ENCODE measurements at places on chromosomes 12 and 14.

DNA sequence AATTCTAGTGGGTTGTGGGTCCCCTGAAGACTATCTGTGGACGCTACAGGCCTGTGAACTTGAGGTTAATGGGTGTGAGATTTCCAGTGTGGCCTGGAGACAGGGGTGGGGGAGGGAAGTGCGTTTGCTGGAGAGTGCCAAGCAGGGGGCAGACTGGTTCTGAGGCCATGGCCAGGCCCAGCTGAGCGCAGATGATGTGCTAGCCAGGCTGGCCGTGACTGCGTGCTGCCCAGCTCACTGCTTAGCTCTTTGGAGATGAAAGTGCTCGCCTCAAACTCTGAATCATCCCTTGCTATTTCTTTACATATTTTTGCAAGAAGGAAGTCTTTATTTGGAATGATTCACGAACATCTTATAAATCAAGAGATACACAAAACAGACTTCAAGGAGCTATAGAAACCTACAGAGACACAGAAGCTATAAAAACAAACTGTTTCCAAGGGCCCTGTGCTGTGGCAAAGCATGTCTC lies 75.2 kb upstream of the PLEKHG3 start:
- DNase-seq = peak; percentile 71

- no peak for DNase-seq
Measured at GRCh38 chr12:19030180-19030579, 99.4 kb upstream of the PLEKHA5 start.

- no peak for DNase-seq
Measured at GRCh38 chr12:75979181-75979580, 52.4 kb downstream of the PHLDA1 start.

DNA sequence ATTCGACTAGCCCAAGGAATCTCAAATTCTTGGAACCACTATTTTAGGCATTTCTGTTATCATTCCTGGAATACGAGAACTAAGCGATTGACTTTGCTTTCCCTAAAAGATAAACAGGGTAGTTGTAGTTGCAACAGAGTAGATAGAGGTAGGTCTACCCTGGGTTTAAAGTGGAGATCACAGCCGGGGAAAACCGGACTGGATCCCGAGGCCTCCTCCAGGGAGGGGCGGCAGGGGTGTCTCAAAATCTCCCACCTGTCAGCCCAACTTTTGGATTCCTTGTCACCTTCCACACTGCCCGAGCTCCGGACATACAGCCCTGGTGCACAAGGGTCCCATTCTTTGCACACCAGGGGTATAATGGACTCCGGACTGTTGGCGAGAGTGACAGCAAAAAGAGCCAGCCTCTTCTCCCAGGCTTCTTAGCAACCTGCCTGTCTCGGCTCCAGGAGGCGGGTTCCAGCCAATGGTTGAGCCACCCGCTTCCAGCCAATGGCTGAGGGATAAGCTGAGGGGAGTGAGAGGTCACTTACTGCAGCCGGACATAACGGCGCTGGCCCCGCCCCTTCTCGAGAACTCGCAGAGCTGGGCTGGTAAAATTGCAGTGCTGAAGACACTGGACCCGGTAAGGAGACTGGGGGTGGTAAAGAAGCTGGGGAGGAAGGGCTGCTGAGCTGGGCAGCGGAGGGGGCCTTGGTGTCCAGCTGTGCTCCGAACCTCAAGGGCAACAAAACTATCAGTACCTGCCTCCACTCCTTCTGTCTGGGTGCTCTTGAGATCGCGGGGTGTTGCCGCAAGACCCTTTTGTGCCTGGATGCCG lies at the start of gene SUOX:
SUOX (plus strand) TSS at position 562 of the 820 bp plus-strand sequence. CDS start 4,946 bp downstream, outside the sequence.
- DNase-seq = peak; percentile 83

GRCh38 chr14:72932893-72933292 lies 6.6 kb downstream of the DCAF4 start:
- DNase-seq = no peak

- DNase-seq = peak; percentile 43
Measured at GRCh38 chr12:45170456-45171042, 45.3 kb upstream of the ANO6 start.

DNA sequence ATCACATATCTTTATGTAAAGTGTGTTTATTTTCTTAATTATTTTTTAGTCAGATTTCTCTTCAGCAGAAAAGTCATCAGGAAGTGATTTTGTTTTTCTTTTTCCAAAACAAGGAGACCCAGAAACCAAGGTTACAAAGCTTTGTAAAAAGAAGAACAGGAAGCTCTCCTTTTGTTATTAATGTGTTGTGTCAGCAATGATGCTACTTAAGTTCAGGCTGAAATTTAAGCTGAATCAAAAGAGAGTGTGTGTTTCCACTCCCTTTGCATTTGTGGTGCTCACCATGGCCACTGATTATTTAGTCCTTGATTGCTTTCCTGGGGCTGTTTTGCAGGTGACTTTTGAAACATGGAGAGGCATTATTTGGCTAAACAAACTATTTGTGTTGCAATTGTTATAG lies 155.3 kb upstream of the ATP2B1 start:
- no peak for DNase-seq

GRCh38 chr12:114903083-114903691 lies 219.2 kb upstream of the TBX3 start:
- DNase-seq = peak; percentile 61

- no peak for DNase-seq
Measured at GRCh38 chr14:64725261-64725815, 21.1 kb downstream of the PLEKHG3 start.

- no peak for DNase-seq
Measured at GRCh38 chr14:36426836-36427235, 93.2 kb downstream of the NKX2-1 start.

GRCh38 chr12:87066326-87066725 lies 810.1 kb upstream of the MGAT4C start:
- no peak for DNase-seq

GRCh38 chr14:28756884-28757570 lies 9.6 kb upstream of the FOXG1 start:
- no peak for DNase-seq

GRCh38 chr14:72380456-72380855 lies 448.2 kb downstream of the RGS6 start:
- no peak for DNase-seq

GRCh38 chr12:124852911-124853427 lies 10.7 kb downstream of the SCARB1 start:
- no peak for DNase-seq

DNA sequence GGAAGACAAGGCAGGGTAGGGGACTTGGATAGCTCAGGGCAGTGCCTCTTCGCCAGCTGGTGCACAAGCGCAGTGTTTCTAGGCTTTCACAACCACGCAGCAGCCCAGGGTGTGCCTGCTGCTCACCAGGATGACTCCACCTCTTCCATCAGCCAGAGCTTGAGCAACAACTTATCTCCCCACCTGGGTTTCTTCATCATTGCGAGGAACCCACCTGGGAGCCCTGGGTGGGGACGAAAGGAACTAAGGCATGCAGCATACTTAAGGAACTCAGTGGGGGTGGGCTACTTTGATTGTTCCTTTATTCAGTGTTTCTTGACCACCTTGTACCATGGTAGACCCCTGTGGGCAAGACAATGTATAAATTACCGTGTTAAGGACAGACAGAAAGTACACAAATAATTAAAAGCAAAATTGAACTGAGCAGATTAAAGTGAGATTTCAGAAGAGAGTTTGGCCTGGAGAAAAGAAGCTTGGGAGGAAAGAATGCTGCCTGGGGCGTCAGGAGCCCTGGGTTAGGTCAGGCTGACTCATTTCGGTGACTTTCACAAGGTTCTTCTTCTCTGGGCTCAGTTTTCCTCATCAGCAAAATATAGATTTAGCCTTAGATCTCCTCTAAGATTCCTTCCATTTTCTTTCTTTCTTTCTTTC lies 22.9 kb downstream of the KRT18 start:
- peak; percentile 44 for DNase-seq

DNA sequence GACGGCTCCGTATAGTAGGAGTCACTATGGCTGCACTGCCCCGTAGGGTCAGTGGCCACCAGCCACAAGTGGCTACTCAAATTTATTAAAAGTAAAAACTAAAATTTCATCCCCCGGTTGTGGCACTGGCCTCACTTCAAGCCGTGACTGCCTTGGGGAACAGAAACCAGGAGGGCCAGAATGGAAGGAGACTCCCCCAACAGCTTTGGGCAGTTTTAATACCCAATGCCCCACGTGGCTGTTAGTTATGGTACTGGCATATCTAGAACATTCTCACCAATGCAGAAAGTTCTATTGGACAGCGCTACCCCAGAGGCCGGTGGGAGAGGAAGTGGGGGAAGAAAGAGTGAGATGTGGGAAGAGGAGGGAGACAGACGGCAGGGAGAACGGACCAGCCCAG lies 6.2 kb downstream of the NCOR2 start:
- DNase-seq = no peak

- no peak for DNase-seq
Measured at GRCh38 chr12:75819512-75819911, 212.1 kb downstream of the PHLDA1 start.

DNA sequence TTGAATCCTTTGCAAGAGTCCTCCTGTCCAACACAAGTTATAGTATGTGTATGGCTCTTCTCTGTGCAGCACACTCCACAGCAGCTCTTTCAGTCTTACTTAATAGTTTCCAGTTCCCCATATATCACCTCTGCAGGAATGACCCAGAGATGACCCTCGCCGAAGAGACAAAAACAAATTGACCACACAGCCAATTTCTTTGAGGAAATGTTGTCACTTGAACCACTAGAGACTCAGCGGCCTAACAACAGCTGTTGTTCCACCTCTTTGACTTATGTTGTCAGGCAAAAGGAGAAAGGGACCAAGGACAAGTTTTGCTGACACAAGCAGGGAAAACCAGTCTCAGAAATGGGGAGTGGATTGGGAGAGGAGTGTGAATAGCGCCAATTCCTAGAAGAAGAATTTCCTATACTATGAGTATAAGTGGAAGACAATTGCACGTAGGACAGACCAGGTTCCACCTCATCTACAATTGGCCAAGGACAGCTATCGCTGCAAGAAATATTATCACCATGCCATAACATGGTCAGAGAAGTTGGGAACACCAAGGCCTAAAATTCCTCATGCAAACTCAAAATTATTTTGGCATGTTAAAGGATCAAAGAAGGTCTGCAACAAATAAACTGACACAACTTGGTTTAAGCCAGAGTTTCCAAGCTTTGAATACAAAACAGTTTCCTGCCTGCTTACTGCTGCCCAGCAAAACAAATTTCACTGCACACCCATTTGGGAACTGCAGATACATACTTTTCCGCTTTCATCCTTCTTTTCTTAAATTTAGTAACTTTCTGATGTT lies 41.7 kb upstream of the ITPR2 start:
- no peak for DNase-seq

- no peak for DNase-seq
Measured at GRCh38 chr14:81313775-81314429, 86.2 kb downstream of the STON2 start.

DNA sequence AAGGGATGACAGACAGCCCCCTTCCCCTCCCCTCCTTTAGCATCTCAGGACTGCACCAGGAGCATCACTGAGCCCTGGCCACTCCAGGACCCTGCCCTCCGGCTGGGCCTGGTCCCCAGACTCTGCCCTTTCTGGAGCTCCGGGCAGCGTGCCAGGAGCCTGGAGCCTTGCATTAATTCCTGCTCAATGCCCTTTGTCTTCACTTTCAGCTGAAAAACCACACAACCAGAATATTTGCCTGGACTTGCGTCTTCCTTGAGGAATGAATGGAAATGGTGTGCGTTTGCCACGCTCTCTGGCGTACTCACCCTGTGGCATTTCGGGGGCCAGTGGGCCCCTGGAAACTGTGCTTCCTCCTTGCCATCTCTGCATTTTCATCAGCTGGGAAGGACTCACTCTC lies 8.5 kb upstream of the RFLNA start:
- no peak for DNase-seq

DNA sequence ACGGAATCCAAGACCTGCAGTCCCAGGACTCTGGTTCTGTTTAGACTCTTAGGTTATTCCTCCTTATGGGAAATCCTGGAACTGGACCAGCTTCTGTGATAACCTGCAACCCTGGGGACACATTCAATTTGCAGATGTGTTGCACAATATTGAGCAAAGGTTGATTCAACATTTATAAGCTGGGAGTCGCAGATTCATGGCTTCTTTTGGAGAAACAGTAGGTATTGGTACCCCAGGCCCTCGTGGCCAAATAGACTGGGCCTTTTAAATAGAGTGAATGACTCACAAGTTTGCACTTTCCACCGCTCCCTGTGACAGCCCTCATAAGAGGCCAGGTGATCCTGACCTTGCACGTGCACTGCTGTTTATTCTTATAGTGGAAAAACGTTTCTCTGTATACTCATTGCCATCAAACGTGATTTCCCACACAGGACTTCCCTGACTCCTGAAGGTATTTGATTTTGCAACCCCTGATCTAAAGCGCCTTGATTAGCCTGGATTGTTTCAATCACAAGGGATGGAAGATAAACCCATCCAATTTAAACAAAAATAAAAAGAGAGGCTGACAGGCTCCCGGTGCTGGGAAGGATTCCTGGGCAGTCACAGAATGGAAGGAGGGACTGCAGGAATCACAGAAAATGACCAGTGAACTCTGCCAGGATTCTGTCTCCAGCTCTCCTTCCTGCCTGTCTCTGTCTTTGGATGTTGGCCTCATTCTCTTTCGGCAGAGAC lies 98.0 kb downstream of the VCPKMT start:
- DNase-seq = no peak

- no peak for DNase-seq
Measured at GRCh38 chr12:57319678-57320469, 68.9 kb upstream of the STAC3 start.

- no peak for DNase-seq
Measured at GRCh38 chr12:94205822-94206221, 57.4 kb downstream of the PLXNC1 start.

DNA sequence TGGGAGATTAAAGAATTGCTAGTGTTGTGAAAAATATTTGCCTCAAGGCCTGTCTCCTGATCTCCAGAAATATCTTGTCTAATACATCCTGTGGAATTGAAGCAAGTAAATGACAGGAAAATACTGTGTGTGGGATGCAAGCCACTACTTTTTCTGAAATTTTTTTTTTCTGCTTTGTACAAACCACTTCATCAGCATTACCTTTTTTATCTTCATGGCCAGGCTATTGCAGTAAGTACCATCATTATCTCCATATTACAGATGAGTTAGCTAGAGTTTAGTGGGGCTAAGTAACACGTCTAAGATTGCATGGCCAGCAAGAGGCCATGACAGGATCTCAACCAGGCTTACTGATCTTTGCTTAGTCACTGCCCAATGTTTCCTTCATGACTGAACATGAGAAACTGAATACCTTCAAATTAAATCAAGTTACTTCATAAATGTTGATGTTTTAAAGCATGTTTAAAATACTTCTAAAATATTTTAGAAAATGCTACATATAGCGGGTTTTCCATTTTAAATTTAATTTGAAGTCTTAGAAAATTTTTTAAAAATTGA lies 273.7 kb downstream of the SLC6A15 start:
- no peak for DNase-seq

- DNase-seq = no peak
Measured at GRCh38 chr12:14396071-14396470, 30.6 kb downstream of the ATF7IP start.
